GM23248 (cell line): ENCODE measurements at places on chromosomes 11 and 22. TPM values are rescaled to one million over a fixed set of nuclear protein-coding genes. Genes with fewer than 3 reads are reported as not detected.

SCN2B gene
- polyA plus RNA-seq: not detected in 2 replicates

GRCh38 chr11:72871119-72871518, 56.9 kb downstream of the ATG16L2 start:
- DNase-seq: no peak

DNA sequence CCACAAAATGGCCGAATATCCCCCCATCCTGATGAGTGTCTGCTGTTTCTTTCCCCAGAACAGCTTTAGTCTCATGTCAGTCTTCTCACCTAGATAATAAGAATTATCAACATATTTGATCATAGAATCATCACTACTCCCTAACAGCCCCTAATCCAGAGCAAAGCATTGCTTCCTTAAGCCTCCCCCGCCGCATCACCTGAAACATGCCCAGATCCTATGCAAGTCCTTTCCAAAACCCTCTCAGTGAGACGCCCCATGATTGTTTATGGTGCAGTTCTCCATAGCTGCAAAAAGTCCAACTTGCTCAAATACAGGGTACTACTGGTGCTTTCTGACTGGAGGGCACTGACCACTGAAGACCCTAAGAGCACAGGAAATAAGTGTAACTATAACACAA, 20.1 kb downstream of the KCNJ1 start:
- no peak for DNase-seq

GRCh38 chr11:79697905-79698304, 257.1 kb upstream of the TENM4 start:
- no peak for DNase-seq

DNA sequence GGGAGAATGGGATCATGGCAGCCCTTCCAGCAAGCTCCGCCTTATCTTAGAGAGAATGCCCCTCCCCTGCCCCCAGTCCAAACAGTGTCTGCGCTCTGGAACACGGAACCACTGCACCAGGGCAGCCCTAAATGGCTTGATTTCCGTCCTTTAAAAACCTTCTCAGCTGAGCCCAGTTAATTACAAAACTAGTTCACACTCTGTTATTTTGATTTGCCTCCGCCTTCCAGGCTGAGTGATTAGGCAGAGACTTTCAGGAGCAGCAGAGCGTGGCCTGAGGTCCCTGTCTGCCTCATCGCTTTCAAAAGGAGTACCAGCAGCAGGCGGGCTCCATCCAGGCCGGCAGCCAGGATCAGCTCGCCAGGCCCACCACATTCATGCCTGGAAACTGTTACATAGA, 313.0 kb downstream of the BRD1 start:
- DNase-seq: no peak

- DNase-seq: peak; percentile 36
Observed at GRCh38 chr11:119551420-119552105, 128.6 kb upstream of the THY1 start.

GRCh38 chr11:30579415-30580175, 6.6 kb downstream of the MPPED2 start:
- no peak for DNase-seq

CHADL gene
- 0.30 and 0.88 TPM in 2 replicates for polyA plus RNA-seq

CASP1 gene
- 9.7 and 9.9 TPM in 2 replicates for polyA plus RNA-seq

NRXN2 gene
- polyA plus RNA-seq: 0.48 and 1.1 TPM in 2 replicates

GRCh38 chr22:31055635-31056159, 25.4 kb upstream of the SMTN start:
- DNase-seq: peak; percentile 99

DNA sequence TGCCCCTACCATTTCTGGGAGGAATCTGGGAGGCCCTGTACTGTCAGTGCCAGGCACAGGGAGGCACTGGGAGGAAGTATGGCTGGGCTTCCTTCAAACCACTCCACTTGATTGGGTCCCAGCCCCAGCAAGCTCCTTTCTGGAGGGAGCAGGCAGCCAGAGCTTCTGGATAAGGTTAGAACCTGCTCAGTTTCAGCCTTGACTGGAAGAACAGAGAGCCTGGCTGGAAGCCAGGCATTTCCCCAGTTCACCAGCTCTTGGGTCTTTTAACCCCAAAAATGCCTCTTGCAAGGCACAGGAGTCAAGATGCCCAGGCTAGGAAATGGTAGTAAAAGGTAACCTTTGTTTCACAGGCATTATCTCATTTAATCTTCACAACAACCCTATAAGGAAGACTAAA, 9.0 kb upstream of the KCTD14 start:
- no peak for DNase-seq

DNA sequence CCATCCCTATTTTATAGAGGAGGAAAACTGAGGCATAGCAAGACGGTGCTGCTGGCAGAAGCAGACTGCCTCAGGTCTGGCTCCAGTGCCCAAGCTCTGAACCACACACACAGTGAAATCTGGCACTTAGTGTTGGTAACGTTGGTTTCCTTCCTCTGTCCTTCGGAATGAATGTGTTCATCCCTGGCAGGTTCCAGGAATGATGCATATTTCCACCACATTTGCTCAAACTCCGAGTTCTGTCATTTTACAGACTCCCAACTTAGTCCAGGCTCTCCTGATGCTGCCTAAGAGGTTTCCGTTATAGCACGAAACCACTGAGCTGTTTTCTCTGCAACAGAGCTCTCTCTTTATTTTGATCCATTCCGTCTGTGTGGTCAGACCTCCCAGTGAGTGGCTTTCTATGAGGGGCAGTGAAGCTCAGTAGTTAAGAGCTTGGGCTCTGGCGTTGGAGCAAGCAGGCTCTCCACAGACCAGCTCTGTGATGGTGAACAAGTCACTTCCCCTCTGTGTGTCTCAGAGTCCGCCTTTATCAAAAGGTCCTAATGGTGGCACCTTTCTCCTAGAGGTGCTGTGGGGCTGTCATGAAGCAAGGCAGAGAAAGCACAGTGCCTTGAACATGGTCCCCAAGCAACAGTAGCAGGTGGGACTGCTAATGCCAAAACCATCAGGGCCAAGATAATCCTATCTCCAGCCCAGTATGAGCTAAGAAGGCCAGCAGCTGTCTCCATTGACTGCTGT, 200.3 kb downstream of the MYO18B start:
- DNase-seq: no peak

DNA sequence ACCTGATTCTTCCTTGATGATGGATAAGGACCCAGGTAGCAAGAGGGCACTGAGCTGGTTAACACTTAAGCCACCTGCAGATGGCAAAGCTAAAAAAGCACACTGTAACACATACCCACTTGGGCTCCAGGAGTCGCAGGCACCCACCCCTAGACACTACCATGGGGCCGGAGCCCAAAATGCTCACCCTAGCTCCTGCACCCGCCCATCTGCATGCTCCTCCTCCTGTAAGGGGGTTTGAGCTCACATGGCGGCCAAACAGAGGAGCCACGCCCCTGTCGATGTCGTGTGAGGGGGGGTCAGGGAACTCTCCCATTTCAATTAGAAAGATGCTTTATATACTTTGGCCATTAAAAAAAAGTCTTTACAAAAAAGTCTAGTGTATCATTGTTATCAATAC, 370.7 kb downstream of the DLG2 start:
- DNase-seq: no peak
